EH (cell line): ENCODE measurements at places on chromosomes 13 and 19.

DNA sequence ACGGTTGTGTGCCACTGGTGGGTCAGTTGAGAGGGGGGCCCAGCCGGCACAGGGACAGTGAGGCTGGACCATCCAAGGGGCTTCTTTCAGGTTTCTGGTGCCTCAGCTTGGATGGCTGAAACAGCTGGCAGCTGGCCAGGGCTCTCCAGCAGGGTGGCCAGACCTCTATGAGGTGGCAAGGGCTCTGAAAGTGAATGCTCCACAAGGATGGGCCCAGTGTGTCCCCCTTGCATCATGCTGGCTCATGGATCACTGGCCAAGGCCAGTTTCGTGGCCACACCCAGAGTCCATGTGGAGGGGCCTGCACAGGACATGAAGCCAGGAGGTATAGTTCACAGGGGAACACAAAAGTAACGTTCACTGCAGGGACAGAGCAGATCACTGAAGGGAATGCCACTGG, 49.6 kb downstream of the CDADC1 start:
- DNase-seq, result no peak

- DNase-seq, result peak; percentile 28
Observed at GRCh38 chr13:98813993-98814392, 61.5 kb upstream of the SLC15A1 start.

GRCh38 chr13:89205856-89206520, 1534.8 kb downstream of the SLITRK5 start:
- DNase-seq, result no peak

- DNase-seq, result no peak
Observed at GRCh38 chr19:49120325-49120683, 960 bp downstream of the PPFIA3 start.

DNA sequence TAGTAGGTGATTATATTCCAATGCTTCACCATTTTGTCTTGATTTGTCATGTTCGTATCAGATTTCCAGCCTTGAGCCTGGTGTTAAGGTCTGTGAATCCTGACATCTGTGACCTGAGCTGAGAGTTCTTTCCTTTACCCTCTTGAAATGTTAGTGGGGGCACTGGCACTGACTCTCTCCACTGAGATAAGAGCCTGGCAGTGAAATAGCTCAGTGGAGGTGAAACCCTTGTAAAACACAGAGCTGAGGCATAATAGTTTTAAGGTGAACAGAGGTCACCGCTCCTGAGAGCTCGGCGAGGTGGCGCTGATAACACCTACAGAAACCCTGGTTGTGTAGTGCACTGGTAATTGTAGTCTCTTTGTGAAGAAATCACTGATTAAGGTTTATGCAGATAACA, 748.2 kb downstream of the DIAPH3 start:
- no peak for DNase-seq

DNA sequence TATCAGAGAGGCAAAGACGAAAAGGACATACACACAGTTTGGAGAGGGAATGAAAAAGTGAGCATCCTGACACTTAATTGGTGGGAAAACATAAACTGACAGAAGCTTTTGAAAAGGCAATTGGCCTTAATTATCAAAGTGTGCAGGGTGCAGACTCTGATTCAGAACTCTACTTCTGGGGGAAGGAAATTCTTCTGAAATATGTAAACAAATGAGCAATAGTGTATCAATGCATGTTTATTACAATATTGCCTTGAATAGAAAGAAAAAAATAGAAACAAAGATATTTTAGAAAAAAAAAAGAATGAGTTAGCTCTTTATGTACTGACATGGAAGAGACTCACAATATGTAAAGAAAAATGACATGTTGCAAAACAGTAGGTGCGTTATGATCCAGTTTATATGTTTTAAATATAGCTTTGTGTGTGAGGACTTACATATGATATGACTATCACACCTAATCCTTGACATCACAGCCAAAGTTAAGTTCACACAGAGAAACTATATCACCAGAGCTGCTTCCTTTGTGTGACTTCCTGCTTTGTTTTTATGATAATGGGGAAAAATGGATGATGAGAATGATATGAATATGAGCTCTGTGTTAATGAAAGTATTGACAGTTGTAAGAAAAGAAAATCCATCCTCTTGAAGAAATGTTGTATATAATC, 182.4 kb downstream of the KCTD12 start:
- no peak for DNase-seq

GRCh38 chr19:10936661-10937084, 8.1 kb downstream of the TIMM29 start:
- peak; percentile 81 for DNase-seq

DNA sequence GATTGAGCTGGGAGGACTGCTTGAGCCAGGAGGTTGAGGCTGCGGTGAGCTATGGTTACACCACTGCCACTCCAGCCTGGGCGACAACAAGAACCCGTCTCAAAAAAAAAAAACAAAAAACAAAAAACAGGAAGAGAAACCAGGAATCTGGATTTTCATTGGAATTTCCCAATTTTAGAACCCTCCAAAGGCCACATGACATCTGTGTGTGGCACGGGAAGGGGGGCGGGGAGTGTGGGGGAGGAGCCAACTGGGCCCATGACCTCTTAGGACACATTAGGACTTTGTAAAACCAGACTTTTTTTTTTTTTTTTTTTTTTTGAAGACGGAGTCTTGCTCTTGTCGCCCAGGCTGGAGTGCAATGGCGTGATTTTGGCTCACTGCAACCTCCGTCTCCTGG, 21.2 kb upstream of the MYDGF start:
- no peak for DNase-seq

DNA sequence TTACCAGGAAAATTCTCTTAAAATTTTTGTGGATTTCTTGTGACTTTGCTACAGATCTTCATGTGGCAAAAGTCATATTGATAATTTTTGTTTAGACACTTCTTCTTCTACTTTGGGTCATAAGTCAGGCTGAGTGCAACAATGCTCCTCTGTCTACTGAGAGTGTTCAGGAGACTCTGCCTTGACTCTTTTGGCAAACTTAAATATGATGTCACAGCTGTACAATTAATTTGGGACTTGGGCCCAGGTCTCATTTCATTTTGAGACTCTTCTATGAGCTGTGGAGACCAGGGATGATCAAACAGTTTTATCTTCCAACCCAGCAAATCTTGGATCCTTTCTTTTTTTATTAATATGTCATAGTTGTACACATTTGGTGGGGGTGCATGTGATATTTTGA, 19.7 kb upstream of the IPO5 start:
- DNase-seq, result no peak

DNA sequence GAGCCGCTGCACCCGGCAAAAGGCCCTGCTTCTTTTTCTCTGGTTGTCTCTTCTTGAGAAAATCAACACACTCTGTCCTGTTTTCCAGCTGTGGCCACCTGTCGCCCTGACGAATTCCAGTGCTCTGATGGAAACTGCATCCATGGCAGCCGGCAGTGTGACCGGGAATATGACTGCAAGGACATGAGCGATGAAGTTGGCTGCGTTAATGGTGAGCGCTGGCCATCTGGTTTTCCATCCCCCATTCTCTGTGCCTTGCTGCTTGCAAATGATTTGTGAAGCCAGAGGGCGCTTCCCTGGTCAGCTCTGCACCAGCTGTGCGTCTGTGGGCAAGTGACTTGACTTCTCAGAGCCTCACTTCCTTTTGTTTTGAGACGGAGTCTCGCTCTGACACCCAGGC, 17.2 kb downstream of the LDLR start:
- no peak for DNase-seq

DNA sequence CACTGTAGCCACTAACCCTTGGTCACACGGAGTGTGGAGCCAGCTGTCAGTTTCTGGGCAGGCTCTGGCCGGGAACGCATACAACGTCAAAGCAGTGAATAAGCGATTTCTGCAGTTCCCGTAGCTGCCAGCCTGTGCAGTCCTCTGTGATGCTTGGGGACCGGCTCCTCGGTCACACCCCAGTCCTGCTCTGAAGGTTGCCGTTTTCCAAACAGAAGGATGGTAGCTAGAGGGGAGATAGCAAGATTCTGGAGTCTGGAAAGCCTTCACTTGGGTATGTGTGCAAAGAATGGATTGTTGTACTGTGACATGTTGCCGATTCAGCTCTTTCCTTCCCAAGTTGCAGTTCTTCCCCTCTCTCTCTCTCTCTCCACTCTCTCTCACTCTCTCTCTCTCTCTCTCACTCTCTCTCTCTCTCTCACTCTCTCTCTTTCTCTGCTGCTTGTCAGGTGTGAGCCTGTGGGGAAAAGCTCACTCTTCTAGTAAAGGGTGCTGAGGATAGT, 38.7 kb upstream of the C1QTNF9 start:
- DNase-seq, result peak; percentile 46

DNA sequence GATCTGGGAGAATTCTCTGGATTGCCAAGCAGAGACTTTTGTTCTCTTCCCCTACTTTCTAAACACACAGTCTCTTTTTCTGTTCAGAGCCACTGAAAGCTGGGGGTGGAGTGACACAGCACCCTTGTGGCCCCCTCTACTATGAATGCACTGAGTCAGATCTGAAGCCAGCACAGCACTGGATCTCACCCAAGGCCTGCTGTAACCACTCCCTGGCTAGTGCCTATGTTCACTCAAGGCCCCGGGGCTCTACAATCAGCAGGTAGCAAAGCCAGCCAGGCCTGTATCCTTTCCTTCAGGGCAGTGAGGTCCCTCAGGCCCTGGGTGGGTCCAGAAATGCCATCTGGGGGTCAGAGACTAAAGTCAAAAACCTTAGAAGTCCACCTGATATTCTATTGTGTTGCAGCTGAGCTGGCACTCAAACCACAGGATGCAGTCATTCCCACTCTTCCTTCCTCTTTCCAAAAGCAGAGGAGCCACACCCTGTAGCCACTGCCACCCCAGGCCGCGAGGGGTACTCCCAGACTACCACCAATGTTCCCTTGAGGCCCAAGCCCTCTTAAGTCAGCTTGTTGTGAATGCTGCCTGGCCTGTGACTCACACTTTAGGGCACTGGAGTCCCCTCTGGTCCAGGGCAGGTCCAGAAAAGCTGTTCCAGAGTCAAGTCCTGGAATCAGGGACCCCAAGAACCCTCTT, 110.1 kb upstream of the RXFP2 start:
- peak; percentile 73 for DNase-seq

DNA sequence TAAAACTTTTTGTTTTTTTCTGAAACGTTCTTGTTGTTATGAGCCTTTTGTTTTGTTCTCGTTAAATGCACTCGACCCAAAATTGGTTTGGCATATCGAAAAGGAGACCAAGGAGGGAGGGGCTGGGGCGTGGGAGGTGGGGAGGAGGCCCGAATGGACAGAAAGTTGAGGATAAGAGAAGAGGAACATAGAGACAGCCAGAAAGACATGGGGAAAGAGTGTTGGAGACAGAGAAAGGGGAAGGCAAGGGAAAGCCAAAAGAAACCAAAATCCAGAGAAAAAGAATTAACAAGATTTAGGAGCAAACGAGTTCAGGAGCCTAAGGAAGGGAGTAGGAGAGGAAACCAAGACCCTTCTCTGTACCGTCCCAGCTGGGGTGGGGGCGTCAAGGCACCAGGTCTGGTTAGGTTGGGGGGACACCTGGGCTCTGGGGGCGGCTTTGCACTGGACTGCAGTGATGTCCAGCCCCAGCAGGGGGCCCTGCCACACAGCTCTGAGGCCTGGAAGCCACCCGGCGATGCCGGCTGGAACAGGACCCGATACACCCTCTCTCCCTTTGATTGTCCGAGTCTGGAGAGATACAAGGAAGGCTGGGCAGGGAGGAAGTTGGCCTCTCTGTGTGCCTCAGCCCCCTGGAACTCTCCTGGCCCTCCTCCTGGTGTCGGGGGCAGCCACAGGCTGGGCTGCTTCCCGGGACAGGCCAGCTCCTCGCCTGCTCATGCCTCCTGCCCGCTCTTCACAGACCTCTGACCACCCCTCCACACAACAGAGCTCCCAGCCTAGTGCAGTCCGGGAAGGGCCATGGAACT, 11.6 kb upstream of the ASF1B start:
- peak; percentile 74 for DNase-seq

DNA sequence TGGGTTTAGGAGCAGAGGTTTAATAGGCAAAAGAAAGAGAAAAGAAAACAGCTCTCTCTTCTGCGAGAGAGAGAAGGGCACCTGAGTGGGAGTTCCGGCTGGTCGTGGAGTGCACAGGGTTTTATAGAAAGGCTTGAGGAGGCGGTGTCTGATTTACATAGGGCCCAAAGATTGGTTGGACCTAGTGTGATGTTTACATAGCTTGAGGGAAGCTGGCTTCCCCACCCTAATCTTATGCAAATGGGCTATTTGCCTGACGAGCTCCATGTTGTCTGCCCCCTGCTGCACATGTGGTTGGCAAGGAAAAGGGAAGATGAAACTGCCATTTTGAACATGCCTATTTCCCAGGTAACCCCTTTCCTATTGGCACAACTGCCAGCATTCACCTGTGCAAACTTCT, 21.5 kb upstream of the MEDAG start:
- DNase-seq, result no peak

- no peak for DNase-seq
Observed at GRCh38 chr13:113210833-113211232, 1.4 kb downstream of the CUL4A start.

DNA sequence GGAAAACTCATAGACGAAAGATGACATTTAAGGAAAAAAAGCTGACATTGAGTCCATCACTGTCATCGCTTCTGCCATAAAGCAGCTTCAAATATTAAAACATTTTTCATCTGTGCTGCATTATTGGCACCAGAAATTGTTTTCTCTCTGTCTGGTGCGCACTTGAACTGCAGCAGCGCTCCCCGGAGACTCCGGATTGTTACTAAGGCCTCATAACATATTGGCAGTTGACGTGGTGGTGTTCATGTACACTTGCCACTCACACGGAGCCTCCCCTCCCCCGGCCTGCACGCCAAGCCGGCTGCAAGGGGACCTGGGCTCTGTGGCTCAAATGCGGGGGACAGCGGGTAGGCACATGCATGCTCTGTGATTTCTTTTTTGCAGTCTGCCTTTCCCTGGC, 203.2 kb downstream of the TSHZ3 start:
- no peak for DNase-seq

GRCh38 chr13:110581506-110582185, 20.1 kb upstream of the RAB20 start:
- no peak for DNase-seq

DNA sequence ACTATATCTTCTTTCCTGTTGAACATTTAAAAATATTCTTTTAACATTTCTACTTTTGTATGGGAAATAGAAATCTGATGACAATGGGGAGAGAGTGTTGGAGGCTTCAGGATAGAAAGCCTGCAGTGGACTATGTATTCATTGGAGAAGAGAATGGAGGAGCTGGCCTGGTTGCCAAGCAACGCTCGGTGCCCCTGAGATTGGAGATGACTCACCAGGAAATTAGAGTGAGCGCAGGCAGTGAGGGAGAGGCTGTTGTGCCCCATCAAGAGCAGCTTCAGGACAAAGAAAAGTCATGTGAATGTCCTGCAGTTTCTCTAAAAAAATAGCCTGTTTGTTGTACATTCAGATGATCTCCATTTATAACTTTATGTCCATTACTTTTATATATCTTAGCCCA, 48.7 kb upstream of the ZNF835 start:
- no peak for DNase-seq

DNA sequence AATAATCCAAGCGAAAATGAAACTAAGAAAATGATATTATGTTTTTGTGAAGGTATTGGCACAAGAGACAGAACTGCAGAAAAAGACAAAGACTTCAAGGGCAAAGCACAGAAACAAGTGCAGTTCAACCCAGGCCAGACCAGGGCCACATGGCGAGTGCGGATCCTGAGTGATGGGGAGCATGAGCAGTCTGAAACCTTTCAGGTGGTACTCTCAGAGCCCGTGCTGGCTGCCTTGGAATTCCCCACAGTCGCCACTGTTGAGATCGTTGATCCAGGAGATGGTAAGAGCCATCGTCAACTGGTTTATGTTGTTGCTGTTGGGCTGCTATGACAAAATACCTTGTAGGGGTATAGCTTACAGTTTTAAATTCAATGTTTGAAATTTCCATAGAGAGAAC, 82.6 kb downstream of the FREM2 start:
- no peak for DNase-seq

- DNase-seq, result no peak
Observed at GRCh38 chr13:94701313-94702180, 10.8 kb downstream of the SOX21 start.
